Stimulated activated CD4-positive, alpha-beta T cell treated with anti-CD3 and anti-CD28 coated beads, Interleukin-2, amount 100 ng/mL, for 24 hours (primary cell): ENCODE measurements at places on chromosomes 11 and 22.

GRCh38 chr22:36811094-36811800, 5.6 kb downstream of the PVALB start:
- no peak for DNase-seq

GRCh38 chr22:42997582-42998090, 17.3 kb downstream of the PACSIN2 start:
- no peak for DNase-seq

- no peak for DNase-seq
These were observed 97.4 kb upstream of the SLC6A5 start for GRCh38 chr11:20501971-20502370.

DNA sequence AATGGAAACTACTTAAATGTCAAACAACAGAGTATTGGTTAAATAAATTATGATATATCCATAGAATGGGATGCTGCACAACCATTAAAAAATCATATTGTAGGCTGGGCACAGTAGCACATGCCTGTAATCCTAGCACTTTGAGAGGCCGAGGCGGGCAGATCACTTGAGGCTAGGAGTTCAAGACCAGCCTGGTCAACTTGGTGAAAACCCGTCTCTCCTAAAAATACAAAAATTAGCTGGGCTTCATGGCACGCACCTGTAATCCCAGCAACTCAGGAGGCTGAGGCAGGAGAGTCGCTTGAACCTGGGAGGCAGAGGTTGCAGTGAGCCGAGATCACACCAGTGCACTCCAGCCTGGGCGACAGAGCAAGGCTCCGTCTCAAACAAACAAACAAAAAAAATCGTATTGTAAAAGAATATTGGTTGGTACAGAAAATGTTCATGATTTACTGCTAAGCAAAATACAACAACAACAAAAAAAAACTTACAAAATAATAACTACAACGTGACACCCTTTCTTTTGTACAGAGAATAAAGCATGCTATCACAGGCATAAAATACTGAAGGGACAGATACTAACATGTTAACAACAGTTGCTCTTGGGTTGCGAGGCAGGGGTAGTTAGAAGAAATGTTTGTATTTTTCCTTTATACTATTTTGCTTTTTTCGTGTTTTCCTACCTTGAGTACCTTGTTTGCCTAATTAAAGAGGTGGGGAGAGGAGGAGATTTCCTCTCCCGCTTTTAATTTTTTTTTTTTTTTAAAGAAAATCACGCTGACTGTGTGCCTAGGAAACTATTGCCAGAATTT, 21.3 kb upstream of the RRAS2 start:
- no peak for DNase-seq

DNA sequence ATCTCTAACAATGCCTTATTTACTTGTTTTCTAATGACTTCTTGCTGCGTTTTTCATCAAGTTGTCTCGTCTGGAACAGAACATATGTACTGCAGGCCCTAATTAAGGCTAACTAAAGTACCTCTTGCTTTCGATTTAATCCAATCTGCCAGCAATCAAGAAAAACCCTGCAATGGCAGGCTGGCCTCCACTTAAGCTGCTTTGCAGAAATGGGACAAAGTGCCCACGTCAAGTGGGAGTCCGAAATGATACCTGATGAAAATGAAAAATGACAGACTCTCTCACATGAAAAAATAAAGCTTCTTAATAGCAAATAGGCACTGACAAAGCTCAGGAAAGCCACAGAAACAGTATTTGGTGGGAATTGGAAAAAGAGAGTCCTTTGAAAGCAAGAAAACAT, 1454.7 kb downstream of the FAM181B start:
- no peak for DNase-seq

DNA sequence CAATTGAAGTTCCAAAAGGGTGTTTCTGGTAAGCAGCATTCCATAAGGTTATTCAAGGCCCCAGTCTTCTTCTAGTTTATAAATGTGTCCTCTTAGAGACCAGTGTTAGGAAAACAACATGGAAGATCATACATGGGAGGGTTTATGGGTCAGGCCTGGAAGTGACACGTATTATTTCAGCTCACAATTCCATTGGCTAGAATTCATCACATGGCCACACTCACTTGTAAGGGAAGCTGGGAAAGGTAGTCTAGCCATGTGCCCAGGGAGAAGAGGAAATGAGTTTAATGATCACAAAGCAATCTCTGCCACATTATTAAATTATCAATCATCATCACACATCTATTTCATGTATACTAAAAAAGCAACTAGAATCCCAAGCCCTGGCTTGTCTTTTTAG, 181.7 kb upstream of the TBCEL start:
- DNase-seq: no peak

GRCh38 chr11:12103411-12104225, 6.8 kb upstream of the MICAL2 start:
- DNase-seq: no peak

DNA sequence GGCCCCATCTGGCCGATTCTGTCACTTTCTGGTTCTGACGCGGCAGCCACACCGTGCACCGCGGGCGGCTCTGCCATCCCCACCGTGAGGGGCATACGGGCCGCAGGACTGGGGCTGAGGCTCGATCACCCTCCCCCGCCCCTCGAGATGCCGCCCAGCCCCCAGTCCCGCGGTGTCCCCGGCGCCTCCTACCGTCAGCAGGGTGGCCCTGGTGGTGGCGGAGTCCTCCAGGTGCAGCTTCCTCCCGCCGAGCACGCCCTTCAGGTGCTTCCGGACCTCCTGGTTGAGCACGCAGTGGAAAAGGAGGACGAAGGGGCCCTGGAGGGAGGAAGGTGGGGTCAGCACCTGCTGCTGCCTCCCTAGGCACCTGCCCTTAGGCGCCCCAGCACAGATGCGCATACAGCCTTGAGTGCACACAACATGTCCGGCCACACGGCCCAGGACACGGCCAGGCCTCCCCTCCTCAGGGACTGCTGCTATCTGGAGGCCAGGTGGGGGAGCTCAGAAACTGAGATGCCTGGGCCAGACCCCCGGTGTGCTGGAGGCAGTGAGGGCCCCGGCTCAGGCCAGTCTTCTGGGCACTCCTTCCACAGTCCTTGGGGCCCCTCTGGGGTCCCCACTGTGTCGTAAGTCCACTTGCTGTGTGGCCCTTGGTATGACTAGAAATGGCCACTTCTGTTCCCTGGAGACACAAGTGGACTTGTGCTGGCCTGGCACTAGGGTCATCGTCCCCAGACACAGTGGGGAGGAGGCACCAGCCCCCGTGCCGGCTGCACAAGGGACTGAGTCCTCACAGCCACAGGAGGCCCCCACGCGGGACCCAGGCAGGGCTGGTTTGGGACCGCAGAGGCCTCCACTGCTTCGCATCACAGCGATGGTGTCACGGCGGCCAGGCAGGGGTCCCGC, 31.5 kb downstream of the TRMU start:
- DNase-seq: no peak

GRCh38 chr22:39318507-39319283, 728 bp downstream of the RPL3 start:
- DNase-seq: no peak

GRCh38 chr11:57652662-57653061, 3.0 kb upstream of the YPEL4 start:
- no peak for DNase-seq

GRCh38 chr11:124285610-124286344, 28.0 kb downstream of the OR8D1 start:
- DNase-seq: no peak

DNA sequence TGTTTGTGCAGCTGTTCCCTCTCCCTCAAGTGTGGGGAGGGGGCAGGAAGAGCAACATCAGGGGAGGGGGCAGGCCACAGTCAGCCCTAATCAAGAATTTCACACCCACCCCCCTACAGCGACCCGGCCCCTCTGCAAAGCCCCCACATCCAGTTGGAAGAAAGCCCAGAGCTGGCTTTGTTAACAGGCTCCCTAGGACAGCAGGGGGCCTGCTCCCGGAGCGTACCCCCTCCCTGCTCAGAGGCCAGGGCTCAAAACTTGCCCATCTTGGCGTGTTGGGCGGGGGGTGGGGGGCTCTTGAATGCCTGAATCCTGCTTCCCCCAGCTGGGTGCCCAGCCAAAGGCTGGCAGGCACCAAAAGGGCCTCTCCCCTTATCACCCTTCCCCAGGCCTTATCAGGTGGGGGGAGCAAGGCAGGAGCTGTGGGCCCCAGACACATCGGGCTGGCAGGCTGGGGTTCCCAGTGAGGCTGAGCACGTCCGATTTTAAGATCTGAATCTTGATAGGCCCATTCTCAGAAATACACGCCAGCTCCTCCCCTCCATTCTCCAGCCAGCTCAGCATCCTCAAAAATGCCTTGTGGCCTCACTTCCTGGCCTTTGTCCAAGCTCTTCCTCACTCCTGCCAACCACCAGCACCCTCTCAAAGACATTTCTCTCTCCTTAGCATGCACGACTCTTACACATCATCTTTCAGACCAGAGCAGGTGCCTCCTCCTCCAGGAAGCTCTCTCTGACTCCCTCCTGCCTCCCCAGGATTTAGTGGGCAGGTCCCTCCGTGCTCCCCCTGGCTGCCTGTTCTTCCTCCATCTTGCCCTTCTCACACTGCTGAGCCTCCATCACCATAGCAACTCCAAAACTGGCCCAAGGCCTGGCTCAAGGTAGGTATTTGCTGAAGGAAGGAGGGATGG, 384.8 kb downstream of the MN1 start:
- no peak for DNase-seq

- DNase-seq: peak; percentile 27
These were observed 62.5 kb upstream of the PPARA start for GRCh38 chr22:46087816-46088277.

GRCh38 chr11:60744114-60744513, 12.6 kb upstream of the MS4A15 start:
- no peak for DNase-seq

DNA sequence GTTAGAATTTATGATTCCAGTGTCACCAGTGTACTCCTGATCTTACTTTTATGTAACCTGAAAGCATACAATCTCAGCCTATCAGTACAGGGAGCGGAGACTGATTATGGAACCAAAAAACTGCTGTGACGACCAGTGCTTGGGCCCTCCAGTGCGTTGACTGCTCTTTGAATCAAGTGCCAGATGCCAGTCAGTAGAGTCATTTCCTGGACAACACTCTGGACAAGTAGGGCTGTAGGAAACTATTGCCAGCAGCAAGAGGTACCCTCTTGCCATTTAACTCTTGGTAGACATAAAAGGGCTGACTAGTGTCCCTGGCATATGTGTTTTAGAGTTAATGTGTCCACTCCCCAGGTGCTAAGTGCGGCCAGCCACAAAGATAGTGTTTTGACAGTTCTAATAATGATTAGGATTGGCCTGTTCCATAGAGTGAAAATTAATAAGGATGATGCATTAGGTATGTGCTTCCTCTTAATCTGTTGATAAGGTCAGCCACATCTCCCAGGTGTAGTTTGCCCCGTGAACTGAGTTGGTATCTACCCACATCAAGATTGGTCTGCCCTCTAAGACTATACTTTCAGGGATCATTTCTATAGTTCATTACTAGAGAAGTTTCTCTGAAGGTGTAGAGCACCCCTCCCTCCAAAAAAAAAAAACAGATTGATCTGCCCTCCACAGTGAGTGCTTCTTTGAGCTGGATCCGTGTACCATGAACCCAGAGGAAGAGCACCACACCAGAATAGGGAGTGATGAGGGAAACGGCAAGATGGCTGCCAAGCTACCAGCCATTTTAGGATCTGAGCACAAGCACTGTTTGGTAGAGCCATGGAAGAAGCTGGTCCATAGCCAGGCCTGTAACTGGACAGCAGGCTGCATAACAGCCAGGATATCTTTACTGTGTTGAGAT, 20.7 kb upstream of the AIFM3 start:
- DNase-seq: no peak

DNA sequence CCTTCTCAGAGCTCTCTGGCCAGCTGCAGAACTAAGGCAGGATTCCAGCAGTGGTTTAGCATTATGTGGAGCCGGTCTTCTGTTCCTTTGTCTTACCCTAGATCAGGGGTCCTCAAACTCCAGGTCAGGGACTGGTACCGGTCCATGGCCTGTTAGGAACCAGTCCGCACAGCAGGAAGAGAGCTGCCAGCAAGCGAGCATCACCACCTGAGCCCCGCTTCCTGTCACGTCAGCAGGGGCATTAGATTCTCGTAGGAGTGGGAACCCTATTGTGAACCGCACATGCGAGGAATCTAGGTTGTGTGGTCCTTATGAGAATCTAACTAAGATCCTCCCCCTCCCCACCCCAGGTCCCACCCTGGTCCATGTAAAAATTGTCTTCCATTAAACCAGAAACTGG, 1.6 kb downstream of the OR10G7 start:
- no peak for DNase-seq

DNA sequence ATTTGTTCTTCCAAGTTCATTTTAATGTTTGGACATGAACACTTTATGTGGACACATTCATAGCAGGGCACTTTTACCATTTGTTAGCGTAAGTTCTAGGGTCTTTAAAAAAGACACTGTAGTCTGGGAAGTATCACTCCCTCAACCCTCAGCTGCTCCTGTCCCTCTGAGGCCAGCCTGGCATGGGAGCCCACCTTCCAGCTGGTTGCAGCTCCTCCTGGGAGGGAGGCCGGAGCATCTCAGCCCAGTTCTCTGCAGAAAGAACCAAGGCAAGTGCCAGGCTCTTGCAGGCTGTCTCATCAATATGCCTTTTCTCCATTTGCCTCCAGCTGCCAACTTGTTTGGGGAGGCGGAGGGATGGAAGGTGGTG, 150.6 kb downstream of the OPCML start:
- no peak for DNase-seq

- DNase-seq: no peak
These were observed 17.5 kb upstream of the CD3E start for GRCh38 chr11:118287006-118287405.

GRCh38 chr11:3232956-3233355, 739 bp upstream of the MRGPRE start:
- no peak for DNase-seq

DNA sequence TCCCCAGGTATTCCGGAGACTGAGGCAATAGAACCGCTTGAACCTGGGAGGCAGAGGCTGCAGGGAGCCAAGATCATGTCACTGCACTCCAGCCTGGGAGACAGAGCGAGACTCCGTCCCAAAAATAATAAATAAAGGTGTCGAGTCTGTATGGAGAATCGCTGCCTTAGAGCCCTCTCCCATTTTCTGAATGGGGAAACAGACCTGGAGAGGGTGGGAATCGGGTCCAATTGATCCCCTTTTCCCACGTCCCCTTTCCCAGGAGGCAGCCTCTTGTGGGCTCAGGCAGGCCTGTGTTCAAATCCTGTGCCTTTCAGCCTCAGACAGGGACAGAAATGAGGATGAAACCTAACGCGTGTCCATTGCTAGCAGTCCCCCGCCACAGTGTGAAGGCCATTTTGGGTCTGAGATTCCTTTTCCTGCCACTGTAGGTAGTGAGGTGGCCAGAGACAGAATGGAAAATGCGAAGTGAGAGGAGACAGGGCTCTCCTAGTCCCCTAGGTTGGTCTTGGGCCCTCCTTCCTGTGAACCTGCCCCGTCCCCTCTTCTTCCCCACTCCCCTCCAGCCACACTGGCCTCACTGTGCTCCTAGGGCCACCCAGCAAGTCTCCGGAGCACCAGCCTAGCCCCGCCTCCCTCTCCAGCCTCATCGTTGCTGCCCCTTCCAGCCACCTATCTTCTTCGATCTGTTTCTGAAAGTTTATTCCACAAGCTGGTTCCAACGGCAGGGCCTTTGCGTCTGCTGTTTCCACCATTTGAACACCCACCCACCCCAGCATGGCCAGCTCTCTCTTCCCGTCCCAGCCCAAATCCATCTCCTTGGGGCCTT, 2.7 kb upstream of the POLDIP3 start:
- DNase-seq: no peak
